ENCODE measurements at places on chromosomes 5 and 9.

DNA sequence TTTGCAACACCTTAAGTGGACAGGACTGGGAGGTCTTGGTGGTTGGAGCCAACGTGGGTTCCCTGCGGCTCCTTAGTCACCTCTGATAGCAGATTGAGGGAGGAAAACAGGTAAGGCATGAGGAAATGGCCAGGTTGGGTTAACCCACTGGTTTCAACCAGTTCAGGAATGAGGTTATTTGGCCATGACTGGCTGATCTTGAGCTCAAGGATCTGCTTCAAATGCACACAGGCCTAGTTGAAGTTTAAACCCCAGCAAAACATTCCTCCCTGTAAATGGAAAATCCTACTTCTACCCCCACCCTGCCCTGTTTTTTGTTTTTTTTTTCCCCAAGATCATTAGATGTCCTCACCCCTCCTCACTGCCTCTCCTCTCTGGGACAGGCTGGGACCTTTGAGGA, 3.2 kb upstream of the NUP214 start:
- no peak for DNase-seq

- no peak for DNase-seq
These were observed 225.8 kb upstream of the DAPK1 start for GRCh38 chr9:87271696-87272477.

DNA sequence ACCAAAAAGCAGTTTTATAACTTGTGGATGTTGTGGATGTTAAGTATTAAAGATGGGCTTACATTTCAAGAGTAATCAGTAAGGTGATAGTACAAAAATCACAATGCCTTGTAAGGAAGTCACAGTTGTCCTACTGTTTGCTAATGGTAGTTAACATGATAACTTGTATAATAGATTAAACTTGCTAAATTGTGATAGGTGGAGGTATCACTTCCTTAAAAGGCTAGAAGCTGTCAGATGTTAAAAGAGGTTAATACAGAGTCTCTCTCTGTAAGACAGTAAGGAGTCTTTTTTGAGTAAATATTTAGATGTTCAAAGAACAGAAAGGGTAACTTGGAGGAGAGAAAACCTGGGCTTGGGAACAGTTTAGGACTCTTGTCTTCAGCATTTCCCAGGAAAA, 14.2 kb upstream of the MACIR start:
- no peak for DNase-seq

- peak; percentile 72 for DNase-seq
These were observed 56.8 kb upstream of the TEX48 start for GRCh38 chr9:114738581-114739316.

GRCh38 chr9:23638011-23638410, 188.0 kb downstream of the ELAVL2 start:
- no peak for DNase-seq

DNA sequence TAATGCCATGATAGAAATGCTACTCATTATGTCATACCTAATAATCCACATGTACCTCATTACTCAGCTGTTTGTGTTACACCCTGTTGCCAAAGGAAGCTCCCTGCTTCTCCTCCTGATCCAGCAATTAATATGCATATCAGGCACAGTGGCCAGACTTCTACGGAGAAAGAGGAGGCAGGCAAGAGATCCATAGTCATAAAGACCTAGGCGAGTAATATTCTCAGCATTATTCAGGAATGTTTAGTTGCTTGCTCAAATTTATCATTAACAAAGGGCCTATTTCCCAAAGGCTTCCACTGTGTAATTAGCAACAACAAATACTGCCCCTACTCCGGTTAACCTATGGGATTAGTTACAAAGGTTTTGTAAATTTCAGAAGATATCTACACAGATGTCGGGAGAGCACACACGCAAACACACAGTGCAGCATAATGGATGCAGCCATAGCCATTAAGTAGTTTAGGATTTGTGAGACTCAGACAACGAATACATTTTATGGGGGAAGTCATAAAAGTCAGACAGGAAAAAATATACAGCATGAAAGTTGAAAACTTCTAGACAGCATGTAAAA, 192.6 kb downstream of the EFNA5 start:
- no peak for DNase-seq

- no peak for DNase-seq
These were observed 38.0 kb downstream of the WDR41 start for GRCh38 chr5:77454123-77454522.

- no peak for DNase-seq
These were observed 22.0 kb downstream of the CRB2 start for GRCh38 chr9:123378025-123378424.

GRCh38 chr9:3708751-3709150, 182.9 kb upstream of the RFX3 start:
- DNase-seq, result peak; percentile 7

DNA sequence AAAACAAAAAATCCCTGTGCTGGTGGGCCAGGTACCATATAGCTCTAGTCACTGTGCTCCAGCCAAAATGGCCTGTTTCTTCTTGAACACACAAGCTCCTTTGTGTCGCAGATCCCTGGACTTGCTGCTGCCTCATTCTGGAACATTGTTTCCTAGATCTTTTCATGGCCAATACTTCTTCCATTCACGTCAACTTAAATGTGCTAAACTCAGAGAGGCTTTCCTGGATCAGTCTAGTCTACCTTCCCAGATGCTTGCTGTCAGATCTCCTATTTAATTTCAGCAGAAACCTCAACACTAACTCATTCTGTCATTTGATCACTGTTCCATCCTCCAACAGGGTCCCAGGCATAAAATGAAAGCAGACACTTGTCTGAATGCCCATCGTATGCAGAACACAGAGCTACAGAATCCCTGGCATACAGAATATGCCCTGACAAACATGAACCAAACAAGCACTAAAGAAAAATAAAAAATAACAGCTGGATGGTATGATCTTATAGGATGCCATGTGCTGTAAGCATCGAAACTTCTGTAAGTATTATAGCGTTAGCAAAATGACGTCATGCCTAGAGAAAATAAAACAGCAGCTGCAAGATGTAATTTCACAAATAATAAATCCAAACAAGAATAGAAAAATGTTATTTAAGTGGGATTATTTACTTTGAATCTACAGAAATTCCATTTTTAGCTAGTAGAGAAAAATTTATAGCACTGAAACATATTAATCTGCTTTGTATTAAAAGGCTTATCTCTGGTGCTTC, 403.7 kb upstream of the DAP start:
- no peak for DNase-seq

- no peak for DNase-seq
These were observed 380.7 kb upstream of the IRX1 start for GRCh38 chr5:3214838-3215374.

- no peak for DNase-seq
These were observed 39.7 kb downstream of the RAPGEF6 start for GRCh38 chr5:131595088-131596033.

DNA sequence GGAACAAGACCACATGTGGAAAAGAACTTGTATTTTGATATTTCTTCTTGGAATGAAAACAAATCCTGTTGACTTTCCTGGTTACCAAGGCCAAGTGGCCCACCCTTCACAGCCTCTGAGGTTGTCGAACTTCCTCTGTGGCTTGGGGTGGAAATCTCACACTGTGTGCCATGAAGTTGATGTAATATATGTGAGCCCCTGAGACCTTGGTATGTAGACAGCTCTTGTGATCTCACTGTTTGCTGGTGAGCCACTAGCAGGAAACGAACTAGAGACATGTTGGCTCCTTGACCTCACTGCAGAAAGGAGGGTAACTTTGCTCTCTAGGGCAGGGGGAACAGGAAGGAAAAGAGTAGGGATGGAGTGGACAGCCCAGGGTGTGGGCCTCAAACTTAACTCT, 159.4 kb downstream of the ARHGAP26 start:
- DNase-seq, result no peak

DNA sequence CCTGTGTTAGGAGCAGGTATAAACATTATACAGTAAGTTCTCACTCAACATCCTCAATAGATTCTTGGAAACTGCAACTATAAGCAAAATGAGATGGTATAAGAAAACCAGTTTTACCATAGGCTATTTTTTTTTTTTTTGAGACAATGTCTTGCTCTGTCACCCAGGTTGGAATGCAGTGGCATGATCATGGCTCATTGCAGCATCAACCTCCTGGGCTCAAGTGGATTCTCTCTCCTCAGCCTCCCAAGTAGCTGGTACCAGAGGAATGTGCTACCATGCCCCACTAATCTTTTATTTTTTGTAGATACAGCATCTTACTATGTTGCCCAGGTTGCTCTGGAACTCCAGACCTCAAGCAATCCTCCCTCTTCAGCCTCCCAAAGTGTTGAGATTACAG, 50.1 kb upstream of the ADRB2 start:
- no peak for DNase-seq

DNA sequence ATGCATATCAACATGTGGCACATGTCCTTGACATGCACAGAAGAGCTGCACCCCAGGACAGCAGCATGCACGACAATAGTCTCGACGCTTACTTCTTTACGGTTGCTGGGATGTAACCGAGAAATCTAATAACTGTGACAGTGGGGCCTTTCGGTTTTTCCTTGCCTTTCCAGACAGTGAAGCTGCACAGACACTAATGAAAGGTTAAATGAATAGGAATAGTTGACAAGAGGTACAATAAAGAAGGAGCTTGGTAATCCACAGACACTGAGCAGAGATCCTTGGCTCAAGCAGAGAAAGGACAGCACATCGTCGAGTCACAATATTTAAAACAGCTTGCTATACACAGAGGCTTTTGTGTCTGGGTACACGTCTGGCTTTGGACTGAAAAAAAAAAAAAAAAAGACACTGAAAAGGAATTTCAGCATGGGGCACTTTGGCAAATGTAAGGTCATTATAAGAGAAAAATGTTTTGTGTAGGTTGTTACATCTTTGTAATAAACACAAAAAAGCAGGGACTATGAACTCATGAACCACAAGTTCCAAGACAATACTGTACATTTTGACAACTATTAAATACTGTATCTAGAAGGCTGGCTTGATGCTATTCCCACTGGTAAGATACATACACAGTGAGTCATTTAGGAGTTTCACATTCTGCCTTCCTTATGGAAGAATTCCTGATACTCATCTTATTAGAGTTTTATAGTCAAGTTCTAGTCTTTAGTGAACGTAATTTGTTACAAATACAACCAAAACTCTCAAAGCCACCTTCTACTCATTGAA, 5.6 kb downstream of the BNC2 start:
- no peak for DNase-seq

DNA sequence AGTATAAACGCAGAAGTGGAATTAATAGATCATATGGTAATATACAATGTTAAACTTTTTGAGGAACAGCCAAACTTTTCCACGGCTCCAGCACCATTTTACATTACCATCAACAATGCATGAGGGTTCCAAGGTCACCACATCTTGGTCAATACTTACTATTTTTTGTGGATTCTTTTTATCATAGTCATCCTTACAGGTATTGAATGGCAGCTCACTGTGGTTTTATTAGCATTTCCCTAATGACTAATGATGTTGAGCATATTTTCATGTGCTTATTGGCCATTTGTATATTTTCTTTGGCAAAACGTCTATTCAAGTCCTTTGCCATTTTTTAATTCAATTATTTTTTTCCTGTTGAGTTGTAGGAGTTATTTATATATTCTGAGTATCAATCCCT, 14.1 kb upstream of the RAPGEF6 start:
- no peak for DNase-seq

- DNase-seq, result no peak
These were observed 292.8 kb downstream of the ARHGEF28 start for GRCh38 chr5:73918791-73919221.

- no peak for DNase-seq
These were observed 2011.6 kb upstream of the WWC1 start for GRCh38 chr5:166279828-166280227.

- DNase-seq, result no peak
These were observed 27.0 kb downstream of the ADGRD2 start for GRCh38 chr9:124477211-124477647.

DNA sequence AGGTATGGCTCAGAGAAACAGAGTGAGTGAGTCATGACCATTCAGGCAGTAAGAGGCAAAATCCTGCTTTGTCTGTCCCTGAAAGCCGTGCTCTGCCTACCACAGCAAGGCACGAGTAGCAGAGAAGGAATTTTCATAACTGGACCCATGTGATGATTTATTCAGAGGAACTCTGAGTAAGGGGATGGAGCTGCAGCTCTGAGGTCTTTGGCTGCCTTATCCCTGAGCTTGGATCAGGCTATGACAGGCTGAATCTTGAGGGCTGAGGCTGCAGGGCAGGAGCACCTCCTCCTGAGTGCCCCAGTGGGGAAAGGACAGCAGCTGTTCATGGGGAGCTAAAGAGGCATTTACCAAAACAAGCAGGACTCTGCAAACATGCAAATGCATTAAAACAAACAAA, 183.4 kb downstream of the PAPPA start:
- no peak for DNase-seq

- peak; percentile 87 for DNase-seq
These were observed 51.0 kb upstream of the MPDZ start for GRCh38 chr9:13330396-13331004.

GRCh38 chr9:132556714-132557113, 25.7 kb upstream of the BARHL1 start:
- no peak for DNase-seq

DNA sequence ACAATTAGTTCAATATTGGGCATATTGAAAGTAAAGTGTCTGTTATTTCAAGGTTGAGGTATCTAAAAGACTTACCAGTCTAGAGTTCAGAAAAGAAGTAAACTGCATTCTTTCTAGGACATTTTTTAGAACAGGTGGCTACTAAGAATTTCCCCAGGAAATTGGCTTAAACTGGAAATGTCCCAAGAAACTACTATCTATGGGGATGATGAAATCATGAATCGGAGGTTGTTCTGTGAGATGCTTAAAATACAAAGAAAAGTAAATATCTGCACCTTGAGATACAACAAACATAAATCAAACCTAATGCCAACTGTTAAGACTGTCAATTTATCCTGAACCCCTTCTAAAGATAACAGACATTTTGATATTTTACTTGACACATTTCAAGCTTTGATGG, 226.5 kb upstream of the NREP start:
- no peak for DNase-seq

DNA sequence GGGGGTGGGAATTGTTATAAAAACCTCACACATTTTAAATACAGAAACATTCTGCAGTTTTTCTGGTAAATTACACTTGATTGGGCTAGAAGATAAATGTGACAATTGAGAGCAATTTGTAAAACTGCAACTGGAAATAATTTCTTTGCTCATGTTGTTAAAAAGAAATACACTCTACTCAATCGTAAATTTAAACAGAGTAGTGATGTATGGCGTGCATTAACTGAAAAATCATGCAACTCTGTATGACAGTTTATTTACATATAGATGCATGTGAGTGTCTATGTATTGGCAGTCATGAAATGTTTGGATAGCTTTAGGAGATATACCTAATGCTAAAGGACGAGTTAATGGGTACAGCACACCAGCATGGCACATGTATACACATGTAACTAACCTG, 554.9 kb downstream of the PRELID2 start:
- DNase-seq, result no peak

- DNase-seq, result no peak
These were observed 33.5 kb upstream of the CKS2 start for GRCh38 chr9:89277454-89277853.

- no peak for DNase-seq
These were observed 25.3 kb downstream of the AP3B1 start for GRCh38 chr5:78269088-78269703.

DNA sequence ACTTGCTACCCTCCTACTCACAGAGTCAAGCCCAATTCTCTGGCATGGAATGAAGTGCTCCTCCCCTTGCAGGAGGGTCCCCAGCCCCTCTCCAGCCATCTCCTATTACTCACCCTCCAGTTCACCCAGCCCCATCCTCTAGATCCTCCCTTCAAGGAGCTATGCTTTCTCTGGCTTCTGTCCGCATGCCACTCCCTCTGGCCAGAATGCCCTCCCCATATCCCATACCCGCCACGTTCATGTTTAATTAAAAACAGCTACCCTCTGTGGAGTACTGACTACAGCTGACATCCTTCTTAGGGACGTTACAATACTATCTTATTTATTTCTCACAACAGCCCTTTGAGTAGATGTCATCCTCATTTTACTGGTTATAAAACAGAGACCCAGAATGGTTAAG, 3.0 kb downstream of the F2R start:
- DNase-seq, result no peak
